ENCODE measurements at places on chromosomes 12 and 14.

DNA sequence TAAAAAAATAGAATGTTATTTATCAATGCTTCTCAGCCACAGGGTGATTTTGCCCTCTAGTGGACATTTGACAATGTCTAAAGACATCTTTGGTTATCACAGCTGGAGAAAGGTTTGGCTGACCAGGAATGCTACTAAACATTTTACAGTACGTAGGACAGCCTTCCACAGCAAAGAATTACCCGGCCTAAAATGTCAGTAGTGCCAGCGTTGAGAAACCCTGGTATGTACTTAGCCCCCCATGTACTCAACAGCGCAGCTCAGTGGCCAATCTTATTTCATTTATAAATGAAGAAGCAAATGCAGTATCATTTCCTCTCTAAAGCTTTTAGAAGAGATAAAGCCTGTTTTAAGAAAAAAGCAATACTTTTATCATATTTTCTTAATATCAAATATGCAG lies 5.8 kb downstream of the MARK3 start:
- no peak for DNase-seq

GRCh38 chr14:72543341-72543740 lies 350.6 kb downstream of the DPF3 start:
- DNase-seq, result no peak

DNA sequence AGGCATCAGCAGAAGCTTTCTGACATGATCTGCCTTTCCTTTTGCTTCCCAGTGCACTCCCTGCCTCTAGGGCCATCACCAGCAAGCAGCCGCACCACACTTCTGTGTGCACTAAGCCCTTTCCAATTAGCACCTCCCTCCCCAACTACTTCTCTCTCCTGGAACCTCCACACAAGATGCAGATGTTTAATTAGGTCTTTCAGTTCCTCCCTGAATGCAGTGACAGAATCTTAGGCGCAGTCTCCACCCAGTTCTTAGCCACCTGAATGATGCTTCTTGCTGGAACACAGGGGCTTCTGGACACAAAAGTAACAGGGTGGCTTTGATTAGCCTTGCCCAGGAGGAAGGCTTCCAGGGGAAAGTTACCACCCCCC lies 32.9 kb downstream of the NIN start:
- DNase-seq, result no peak

- DNase-seq, result peak; percentile 50
Measured at GRCh38 chr12:57166971-57167371, 19.6 kb upstream of the LRP1-AS start.

GRCh38 chr14:71130491-71131179 lies 223.4 kb downstream of the PCNX1 start:
- DNase-seq, result no peak

DNA sequence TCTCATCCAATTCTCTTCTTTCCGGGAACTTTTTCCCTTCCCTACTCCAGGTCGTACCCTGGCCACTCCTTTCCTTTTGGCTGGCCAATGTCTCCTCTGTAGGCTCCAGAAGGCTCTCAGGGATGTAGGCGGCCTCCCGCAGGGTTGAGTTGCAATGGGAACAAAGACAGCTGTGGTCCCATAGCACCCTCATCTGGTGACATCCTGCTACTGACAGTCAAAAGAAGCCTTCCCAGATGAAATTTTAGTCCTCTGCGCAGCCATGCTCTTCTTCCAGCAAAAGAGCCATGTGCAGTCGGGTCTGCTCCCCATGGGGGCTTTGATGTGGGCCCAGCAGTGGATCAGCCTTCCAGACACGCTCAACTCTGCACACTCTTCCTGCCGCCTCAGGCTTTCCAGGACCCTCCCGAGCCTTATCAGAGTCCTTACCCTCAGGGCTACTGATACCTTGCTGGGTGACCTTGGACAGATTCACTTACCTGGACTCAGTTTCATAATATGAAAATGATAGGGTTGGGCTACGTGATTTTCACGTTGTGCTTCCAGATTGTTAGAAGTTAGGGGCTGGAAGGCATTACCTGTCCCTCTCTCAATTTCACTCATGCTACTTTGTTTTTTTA lies 5.5 kb upstream of the CELA1 start:
- DNase-seq, result no peak
